ENCODE measurements at places on chromosomes 6 and 20.

DNA sequence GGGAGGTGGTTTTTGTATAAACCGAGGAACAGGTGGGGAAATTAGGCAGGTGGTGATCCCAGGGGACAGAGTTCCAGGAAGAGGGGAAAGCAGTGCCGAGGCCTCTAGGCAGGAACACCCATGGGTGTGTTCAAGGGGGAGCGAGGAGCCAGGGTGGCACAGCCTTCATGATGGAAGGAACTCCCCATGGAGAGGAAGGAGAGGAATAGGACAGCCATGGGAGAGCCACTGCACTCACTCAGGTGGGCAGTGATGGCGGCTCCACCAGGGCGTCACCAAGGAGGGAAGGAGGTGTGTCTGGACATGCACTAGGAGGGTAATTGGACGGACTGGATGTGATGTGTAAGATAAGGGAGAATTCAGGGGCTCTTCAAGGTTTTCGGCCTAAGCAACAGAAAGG, 98.2 kb downstream of the THBS2 start:
- DNase-seq: no peak

- DNase-seq: no peak
Observed at GRCh38 chr6:79724816-79725215, 93.7 kb downstream of the SH3BGRL2 start.

DNA sequence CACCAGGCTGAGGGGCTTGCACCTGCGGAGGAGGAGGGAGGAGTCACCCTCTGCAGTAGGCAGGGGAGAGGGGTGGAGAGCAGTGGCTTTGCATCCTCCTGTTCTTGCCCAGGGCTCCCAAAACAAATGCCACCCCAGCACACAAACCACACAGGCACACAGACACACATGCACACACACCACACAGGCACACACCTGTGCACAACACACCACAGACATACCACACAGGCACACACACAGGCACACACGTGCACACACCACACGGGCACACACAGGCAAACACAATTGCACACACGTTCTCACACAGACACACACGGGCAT, 26.6 kb downstream of the YTHDF1 start:
- no peak for DNase-seq

DNA sequence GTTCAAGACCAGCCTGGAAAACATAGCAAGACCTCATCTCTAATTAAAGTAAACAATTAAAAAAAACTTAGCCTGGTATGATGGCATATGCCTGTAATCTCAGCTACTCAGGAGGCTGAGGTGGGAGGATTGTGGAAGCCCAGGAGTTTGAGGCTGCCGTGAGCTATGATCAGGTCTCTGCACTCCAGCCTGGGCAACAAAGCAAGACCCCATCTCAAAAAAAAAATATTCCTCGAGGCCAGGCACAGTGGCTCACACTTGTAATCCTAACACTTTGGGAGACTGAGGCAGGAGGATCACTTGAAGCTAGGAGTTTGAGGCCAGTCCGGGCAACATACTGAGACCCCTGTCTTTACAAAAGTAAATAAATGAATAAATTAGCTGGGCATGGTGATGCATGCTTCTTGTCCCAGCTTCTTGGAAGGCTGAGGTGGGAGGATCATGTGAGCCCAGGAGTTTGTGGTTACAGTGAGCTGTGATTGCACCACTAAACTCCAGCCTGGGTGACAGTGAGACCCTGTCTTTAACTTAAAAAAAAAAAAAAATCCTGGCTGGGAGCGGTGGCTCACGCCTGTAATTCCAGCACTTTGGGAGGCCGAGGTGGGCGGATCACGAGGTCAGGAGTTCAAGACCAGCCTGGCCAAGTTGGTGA, 9.3 kb upstream of the C2 start:
- DNase-seq: no peak

GRCh38 chr6:98039904-98040607, 757.0 kb upstream of the MMS22L start:
- DNase-seq: no peak

GRCh38 chr6:2103765-2104523, 141.5 kb downstream of the GMDS start:
- no peak for DNase-seq

- no peak for DNase-seq
Observed at GRCh38 chr6:137850816-137851602, 16.1 kb upstream of the TNFAIP3 start.

DNA sequence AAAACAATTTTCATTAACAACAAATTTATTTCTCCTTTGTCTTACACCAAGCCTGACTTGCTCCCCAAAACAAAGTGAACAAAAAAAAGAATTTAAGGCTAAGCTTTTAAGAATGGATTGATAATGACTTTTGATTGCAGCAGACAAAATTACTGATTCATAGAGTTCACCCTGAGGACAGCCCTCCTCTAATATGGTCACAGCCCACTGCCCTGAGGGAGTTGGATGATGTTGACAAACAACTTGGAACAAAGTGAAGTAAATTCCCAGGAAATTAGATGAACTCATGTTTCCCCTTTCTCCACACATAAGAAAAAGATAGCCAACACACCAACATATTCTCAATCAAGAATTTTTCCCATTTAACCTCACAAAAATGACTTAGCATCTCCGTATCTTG, 7.7 kb upstream of the ISM1 start:
- no peak for DNase-seq

- no peak for DNase-seq
Observed at GRCh38 chr6:3337521-3338350, 79.0 kb downstream of the PSMG4 start.

DNA sequence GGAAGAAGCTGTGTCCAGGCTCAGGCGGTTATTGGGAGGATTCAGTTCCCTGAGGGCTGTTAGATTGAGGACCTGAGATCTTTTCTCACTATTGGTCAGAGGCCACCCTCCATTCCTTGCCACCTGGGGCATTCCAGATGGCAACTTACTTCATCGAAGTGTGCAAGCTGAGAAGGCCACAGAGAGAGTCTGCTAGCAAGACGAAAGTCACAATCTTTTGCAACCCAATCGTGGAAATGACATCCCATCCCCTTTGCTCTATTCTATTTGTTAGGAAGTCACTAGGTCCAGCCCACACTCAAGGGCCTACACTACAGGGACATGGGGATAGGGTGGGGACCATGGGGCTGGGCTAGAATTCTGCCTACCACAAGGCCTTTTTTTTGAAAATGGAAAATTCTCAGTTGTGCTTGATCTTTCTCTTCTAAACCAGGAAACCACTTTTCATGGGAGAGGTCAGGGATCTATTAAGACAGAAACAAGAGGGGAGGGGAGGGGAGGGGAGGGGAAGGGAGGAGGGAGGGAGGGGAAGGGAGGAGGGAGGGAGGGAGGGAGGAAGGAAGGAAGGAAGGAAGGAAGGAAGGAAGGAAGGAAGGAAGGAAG, 217.2 kb downstream of the BCAS1 start:
- DNase-seq: no peak

DNA sequence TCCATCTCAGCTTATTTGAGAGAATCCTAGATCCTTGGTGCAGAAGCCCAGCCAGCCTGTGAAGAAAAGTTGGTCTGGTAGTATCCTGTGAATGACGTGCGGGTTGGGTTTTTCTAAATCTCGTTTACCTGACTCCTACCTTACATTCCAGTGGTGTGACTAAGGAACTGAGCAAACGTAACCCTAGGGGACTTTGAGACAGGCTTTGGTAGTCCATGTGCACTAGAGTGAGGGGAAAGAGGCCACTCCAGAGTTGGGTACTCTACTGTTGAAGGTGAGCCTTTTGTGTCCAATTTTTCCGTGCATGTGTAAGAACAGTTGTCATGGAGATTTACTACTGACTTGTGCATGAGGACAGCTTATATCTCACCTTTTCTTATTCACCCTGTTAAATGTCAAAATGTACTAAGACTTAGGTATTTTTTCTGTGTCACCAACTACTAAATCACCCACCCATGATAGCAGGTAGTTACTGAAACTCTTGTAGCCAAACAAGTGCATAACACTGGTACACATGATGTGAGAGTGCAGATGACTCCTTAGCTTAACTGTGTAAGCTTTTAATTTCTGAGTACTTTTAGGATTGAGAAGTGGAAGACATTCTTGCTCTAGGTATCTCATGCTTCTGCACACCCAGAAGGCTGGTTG, 26.3 kb upstream of the PLCG1 start:
- no peak for DNase-seq

- no peak for DNase-seq
Observed at GRCh38 chr20:2519115-2519809, 10.5 kb upstream of the ZNF343 start.

- DNase-seq: peak; percentile 5
Observed at GRCh38 chr6:145015739-145016558, 719.4 kb downstream of the EPM2A start.

- no peak for DNase-seq
Observed at GRCh38 chr6:168979254-168979653, 274.4 kb downstream of the THBS2 start.

DNA sequence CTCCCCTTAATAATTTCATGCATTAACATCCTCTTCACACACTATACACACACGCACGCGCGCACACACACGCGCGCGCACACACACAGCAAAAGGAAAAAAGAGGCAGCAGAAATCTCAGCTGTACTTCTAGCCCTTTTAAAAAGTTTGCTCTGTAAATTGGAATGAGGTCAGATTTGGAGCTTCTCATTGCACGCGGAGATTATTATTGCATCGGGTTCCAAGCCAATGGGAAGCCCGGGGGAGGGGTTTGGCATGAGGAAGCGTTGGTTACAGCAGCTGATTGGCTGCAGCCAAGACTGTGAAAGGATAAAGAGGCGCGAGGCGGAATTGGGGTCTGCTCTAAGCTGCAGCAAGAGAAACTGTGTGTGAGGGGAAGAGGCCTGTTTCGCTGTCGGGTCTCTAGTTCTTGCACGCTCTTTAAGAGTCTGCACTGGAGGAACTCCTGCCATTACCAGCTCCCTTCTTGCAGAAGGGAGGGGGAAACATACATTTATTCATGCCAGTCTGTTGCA, at the start of gene SOX4:
SOX4 (plus strand) TSS at position 340 of the 515 bp plus-strand sequence. CDS start 784 bp downstream, outside the sequence.
- DNase-seq: peak; percentile 55

- no peak for DNase-seq
Observed at GRCh38 chr6:127484212-127484863, 25.1 kb upstream of the KIAA0408 start.

DNA sequence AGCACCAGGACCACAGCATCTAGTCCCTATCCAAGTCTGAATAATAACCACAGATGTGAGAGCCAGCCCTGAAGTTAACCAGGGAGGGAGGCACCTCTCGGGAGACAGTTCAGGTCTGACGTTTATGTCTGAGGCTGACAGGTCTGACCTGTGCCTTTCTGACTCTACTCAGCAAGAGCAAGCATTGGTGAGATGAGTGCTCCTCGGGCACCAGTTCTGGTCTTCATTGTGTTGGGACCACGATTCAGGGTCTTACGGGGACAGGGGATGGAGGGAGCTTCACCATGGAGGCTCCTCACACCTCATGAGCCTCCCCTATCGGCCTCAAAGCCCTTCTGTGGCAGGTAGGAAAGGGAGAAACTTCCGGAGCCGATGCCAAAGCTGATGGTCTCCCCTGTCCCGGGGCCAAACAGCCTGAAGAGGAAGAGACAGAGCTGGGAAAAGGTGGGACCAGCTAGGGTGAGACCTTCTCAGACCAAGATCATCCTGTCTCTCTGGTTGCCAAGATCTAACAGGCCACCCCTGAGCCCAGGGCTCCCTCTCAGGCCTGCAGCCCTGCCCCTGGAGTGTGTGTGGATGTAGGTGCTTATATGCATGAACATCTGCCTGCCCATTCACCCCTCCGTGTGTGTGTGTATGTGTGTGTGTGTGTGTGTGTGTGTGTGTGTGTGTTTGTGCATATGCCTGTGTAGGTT, 170.5 kb downstream of the VEGFA start:
- no peak for DNase-seq

DNA sequence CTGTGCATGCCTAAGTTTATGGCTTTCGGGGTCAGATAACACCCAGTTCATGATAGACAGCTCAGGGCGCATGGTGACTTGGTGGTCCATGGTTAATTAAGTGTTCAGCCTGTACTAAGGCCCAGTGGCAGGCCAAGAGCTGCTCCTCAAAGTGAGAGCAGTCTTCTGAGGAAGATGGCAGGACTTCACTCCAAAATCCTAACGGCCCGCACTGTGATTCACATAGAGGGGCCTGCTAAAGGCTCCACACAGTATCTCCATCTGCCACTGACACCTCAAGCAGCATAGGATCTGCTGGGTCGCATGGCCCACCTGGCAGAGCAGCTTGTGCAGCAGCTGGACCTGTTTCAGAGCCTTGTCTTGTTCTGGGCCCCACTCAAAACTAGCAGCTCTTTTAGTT, 10.6 kb upstream of the CST7 start:
- DNase-seq: no peak

- peak; percentile 79 for DNase-seq
Observed at GRCh38 chr6:150600301-150601017, 774 bp downstream of the PLEKHG1 start.

GRCh38 chr20:44357555-44358125, 2.1 kb downstream of the HNF4A start:
- no peak for DNase-seq

GRCh38 chr6:157763904-157764177, 59.2 kb upstream of the SNX9 start:
- no peak for DNase-seq

- DNase-seq: no peak
Observed at GRCh38 chr6:154319231-154319858, 37.3 kb downstream of the IPCEF1 start.

DNA sequence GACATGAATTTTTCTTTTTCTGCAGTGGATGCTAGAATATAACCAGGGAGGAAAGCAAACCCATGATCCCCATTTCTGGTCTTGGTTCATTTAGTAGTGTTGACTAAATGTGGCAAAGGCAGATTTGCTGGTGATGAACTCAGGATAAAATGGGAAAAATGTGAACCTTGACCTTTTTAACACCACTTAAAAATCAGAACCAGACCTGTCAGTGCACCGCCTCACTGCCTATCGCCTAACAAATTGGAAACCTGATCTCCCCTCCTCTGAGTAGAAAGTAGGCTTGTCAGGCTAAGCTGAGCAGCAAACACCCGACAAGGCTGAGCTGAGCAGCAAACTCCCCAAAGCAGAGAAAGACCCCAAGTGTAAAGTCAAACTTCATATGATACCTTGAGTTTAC, 254.8 kb downstream of the FOXC1 start:
- no peak for DNase-seq

DNA sequence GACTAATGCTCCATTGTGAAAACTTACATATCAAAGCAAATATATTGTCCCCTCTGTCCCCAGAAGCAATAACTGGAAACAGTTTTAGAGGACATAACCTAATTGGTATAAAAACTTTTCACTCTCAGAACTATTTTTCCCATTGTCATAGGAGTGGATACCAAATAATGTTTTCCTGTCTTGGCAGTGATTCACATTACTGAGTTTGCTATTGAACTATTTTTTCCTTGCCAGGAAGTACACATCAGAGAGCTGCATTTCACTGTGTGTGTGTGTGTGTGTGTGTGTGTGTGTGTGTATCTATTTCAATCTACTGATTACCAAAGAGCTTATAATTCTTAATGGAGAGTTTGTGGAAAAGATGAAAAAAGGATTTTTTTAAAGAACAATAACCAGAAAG, 45.4 kb downstream of the AKAP12 start:
- no peak for DNase-seq

DNA sequence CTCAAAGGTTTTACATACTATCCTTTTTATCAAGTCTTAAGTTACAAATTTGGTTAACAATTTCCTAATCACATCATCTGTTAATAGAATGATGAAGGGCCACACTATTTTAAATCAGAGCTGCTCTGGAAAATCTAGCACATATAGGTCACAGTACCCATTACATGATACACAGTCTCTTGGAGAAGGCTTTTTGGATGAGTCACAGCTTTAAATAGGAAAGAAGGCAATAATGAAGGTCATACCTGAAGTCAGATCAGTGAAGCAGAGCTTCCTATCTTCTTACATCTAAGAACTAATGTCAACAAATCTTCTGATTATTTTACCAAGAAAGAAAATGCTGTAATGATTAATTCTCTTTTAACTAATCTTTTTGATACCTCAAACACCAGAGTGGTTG, 248.5 kb downstream of the BTBD9 start:
- no peak for DNase-seq

GRCh38 chr6:107803957-107804356, 20.2 kb downstream of the SCML4 start:
- no peak for DNase-seq

All from activated naive CD4-positive, alpha-beta T cell treated with Interleukin-2 at 50 U/mL for 16 hours (primary cell).